ENCODE measurements at places on chromosomes 2 and 18.
A peak's percentile ranks its signal among the peaks of the same experiment; 100 is the strongest.

- DNase-seq: no peak
Measured at GRCh38 chr2:56199492-56199891, 15.7 kb downstream of the CCDC85A start.

DNA sequence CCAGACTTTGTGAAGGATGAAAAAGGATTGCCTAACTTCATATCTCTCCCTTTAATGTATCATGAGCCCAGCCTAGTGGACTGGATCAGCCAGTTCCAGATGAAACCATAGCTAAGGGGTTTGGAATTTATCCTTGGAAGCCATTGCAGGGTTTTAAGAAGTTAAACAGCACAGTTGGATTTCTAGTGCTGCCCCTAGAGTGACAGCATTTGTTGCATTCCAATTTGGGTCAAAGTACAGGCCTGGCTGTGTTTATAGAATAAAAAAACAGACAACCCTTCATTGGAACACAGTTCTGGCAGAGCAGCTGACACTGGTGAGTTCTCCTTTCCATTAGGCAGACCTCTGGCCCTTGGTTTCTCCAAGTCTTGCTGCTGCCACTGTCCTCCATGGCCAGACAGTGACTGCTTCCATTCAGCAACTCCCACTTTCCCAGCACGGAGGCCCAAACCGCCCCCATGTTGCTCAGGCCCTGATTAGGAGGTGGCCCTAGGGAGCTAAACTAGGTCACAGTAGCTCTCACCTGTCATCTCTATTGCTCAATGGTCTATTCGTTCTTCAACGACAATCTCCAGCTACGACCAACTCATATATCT, 8.0 kb downstream of the GPR39 start:
- DNase-seq: no peak

- no peak for DNase-seq
Measured at GRCh38 chr2:217440000-217440399, 562.8 kb downstream of the TNS1 start.

DNA sequence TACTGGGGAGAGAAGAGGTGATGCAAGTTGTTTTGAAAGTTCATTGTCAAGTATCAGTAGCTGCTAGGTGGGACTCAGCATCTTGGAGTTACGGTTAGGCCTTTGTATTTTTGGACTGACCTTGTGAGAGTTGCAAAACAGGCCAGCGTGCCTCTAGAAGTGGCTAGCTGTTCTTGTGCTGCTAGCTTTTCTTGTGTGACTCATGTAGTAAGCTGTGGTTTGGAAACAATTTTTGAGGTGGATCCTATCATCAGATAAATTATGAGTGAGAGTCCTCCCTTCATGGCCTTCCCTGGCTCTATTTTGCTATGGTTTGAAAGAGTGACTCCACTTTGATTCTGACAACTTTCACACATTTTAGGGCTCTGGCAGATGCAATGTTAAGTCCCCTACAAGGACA, 409.2 kb upstream of the HS6ST1 start:
- DNase-seq: no peak

- DNase-seq: no peak
Measured at GRCh38 chr2:205524656-205525055, 157.6 kb upstream of the NRP2 start.

DNA sequence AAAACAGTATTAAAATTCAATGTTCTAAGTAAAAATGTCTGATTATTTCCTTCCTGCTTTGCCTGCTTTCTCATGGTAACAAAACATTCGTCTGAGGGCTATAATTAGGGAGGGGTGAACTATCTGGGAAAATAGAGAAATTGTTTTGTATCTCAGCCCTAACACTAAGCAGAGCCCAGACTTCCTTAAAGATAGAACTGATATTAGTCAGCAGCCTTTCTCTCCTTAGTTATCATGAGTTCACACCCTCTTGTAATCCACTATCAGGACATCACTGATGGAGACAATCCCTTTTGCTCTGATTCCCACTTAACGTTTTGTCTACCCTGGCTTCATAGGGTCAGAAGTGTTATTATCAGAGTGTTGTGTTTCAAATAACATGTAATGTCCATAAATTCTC, 701.1 kb upstream of the ZEB2 start:
- no peak for DNase-seq

DNA sequence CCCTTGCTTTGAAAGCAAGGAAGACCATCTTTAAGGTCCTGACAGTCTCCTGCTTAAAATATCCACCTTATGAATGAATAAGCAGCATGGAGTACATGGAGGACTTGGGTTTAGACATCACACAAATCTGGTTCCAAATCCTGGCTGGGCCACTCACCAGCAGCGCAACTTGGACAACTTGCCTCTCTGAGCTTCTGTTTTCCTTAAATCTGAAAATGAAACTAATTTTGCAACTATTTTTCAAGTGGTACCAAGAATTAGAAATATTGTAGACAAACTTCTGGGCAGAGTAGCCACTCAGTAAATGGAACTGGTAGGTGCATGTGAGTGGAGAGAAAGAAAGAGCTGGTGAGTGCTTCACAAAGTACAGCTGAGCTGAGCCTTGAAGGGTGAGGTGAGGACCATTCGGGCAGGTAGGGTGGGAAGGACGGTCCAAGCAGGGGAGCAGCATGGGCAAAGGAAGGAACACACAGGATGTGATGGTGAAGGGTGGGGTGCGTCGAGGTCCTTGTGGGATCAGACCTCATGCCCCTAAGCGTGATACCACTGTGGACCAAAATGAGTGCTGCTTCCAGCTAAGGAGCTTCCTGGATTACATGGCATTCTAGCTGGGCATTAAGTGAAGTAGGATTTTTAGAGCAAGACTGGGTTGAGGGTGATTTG, 14.4 kb upstream of the TET3 start:
- no peak for DNase-seq

DNA sequence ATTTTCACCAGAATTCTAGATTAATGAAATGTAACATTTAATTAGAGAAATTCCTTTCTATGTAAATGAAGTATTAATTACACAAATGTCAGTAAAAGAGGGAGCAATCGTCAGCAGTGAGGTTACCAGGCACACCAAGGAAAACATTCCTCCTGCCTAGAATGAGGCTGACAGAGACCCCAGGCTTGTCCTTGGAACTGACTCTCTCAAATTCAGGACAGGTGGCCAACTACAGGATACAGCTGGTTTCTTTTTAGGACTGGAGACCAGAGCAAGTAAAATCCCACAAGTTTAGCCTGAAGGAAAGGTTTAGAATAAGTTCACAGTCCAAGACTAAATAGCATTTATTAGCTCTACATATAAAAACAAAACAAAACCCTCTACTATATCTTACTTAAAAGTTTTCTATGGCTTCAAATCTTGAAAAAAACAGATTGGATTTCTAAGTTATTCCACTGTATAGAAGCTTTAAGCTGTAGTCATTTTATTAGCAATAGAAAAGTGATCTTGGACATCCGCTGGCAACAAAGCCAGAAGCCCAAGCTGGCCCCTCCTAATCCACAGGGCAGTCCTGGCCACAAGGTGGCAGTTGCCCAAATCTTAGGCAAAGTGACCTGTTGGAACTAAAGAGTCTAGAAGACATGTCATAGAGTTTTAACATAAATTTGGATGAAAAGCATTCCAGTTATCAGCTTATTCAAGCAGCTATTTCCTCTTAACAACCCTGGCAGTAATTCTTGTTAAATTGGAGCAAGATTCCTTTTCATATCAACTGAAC, 81.0 kb downstream of the SP3 start:
- peak; percentile 34 for DNase-seq

DNA sequence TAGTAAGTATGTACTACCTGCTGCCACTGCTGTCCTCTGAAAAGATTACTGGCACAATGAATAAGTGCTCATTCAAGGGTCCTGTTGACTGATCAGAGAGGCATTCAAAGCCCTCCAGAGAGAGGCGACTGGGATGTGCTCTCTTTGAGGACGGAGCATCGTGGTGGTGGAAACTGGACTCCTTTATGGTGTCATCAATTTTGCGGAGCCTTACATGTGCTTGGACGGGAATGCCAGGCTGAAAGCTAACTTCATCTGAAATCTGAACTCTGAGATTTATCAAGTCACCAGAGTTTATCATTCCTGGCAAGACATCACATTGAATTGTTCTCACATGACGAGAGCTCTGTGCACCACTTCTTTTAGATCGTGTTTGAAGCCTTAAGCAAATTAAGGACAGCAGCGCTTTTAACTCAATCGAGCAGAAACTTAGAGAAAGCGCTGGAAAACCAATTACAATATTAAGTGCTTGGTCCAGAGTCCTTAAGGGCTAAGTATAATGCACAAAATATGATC, 138.3 kb downstream of the NCK2 start:
- DNase-seq: no peak

- no peak for DNase-seq
Measured at GRCh38 chr2:240996834-240997140, 1.6 kb upstream of the SNED1 start.

- no peak for DNase-seq
Measured at GRCh38 chr2:130884013-130884412, 47.3 kb downstream of the ARHGEF4 start.

DNA sequence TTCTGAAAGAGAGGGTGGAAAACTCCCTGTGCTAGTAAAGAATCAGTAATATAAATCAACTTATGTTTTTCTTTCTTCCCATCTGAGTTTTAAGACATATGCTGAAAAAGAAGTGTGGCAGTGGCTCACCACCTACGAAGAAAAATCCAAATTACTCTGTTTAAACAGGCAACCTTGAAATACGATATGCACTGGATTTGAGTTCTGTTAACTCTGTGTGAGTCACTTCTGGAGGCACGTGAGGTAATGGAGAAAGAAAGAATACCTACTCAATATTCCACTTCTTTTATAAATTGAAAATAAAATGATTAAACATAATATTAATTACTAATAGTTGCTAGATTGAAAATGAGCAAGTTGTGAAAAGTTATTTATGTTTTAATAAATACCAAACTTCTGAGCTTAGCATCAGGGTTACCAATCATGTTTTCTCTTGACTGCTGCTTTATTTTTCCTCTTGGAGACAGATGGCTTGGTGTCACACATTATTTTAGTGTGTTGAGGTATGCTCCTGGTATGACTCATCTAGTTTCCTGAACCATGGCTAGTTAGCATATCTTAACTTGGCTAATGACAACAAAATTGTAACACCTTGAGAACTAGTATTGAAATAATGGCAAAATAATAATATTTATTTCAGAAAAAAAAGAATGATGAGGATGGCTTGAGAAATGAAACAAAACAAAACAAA, 1705.5 kb upstream of the PIK3C3 start:
- no peak for DNase-seq

DNA sequence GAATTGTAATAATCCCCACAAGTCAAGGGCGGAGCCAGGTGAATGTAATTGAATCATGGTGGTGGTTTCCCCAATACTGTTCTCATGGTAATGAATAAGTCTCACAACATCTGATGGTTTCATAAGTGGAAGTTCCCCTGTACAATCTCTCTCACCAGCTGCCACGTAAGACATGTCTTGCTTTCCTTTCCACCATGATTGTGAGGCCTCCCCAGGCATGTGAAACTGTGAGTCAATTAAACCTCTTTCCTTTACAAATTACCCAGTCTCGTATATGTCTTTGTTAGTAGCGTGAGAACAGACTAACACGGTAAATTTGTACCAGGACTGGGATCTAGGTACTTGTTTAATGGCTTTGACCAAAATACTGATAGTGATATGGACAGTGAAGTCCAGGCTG, 744.3 kb upstream of the REG3G start:
- DNase-seq: no peak

DNA sequence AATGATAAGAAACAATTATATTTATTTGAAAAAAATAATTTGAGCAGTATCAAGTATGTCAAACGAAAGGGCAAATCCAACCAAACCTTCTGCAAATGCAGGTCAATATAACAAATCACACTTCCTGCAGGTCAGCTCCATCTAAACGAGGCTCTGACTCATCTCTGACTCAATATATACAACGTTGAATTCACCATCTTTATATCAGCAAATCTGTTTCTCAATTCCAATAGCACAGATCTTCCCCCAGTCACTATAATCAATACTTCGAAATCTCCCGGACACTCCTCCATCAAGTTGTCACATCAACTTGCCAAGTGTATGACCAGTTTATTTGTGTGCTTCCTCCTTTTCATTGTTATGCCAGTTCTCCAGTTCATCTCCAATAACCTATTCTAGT, 388.9 kb downstream of the ZEB2 start:
- no peak for DNase-seq

DNA sequence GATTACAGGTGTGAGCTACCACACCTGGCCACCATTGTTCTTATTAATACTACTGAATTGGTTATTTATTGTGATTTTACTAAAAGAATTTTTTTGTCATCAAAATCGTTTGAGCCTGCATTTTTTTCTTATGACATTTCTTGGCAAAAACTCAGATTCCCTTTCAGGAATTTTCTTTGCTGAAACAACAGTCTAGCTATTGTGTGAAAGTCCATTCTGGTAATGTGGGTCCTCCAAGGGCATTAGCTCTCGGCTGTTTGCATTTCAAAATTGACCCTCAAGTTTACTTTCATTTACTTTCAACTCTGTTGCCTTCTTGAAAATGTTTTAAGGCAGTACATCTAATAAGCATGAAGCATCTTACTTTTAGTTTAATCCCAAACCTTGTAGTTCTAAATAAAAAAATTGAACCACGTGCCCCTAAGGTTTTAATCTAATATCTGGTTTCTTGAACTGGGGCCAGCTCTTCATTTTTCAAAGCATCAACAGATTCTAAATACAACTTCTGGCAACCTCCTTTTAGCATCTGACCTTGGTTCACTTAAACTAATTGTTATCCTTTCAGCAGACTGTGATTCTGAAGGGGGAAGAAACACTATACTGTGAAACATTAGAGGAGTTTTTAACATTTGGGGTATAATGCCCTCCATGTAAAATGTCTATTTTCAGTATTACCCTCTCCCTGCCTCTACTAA, 325.2 kb upstream of the RAB12 start:
- DNase-seq: no peak

GRCh38 chr2:177796011-177796410, 276.6 kb downstream of the PDE11A start:
- DNase-seq: no peak

DNA sequence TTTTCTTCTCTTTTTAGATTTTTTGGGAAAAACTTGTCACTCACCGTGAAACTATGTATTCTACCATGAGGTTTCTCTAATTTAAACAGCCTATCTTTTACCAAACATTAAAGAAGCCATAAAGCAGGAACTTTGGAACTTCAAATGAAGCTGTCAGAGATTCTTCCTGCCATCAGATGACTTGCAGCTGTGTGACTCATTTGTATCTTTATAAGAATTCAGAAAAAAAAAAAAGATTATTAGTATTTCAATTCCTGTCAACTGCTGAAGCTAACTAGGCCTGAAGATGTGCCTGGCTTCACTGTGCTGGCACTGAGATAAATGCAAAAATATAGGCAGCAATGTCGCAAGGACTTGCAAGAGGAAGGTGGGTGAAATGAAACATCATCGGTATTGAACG, 1399.1 kb upstream of the PIK3C3 start:
- no peak for DNase-seq

DNA sequence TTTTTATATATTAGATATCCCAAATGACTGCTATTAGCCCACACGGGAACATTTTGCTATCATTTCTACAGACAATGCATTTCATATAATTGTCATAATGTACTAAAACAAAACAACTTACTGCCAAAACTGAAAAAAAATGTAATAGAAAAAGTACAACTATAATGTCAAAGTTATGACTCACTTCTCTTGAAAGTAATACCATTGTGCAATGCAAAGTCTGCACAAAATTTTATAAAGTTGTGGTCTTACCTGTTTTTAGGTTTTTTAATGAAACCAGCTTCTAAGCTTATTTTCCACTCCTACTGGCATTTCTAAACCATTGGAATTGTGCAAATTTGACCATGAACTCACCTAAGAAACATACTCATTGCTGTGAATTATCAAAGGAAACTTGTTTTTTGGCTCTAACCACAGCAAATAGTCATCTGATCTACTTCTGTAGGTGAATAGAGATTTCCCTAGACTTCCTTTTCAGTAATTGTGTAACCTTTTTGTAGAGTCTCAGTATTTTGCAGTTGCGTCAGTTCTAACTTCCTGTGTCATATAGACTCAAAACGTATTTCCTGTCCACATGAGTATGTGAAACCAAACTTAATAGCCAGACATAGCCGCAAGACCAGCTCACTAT, 31.9 kb upstream of the TFPI start:
- DNase-seq: no peak

Measured in activated CD4-positive, alpha-beta T cell treated with anti-CD3 and anti-CD28 coated beads for 4 hours (primary cell).